ENCODE measurements at places on chromosomes 3 and 15. TPM values are rescaled to one million over a fixed set of nuclear protein-coding genes. Genes with fewer than 3 reads are reported as not detected.

DNA sequence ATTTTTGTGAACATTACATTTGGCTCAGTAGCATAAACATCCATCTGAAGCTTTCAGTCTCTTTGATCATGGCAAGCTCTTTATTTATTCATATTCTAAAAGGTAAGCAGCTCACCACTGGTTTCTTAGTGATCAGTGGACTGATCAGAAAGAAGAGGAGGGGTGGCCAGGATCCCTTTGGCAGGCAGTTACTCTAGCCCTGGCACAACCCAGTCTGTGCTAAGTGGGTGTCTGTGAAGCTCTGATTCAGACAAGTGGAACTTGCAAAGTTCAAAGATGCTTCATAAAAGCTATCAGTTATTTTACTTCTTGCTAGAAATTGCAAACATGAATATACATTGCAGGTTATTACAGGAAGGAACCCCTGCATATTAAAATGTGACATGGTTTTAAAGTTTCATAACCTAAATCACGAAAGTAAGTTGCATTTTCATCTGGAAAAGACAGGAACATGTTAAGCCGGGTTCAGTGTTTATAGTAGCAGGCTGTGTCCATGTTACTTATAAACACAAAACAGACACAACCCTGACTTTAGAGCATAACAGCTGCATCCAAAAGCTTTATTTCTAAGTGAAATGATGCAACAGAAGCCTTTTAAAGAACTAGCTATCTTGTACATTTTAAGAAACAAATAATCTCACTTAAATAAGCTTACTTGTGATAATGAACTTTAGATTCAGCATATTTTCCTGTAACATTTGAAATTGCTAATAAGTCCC is 785.3 kb downstream of the MCTP2 start:
- no peak for DNase-seq
- H3K4me3 ChIP-seq = no peak overlapping the region
- H3K4me1 ChIP-seq = no peaks in the 10 kb centered on the region
- H3K27me3 ChIP-seq = no peaks in the 10 kb centered on the region
- H3K36me3 ChIP-seq = no peaks in the 10 kb centered on the region

DNA sequence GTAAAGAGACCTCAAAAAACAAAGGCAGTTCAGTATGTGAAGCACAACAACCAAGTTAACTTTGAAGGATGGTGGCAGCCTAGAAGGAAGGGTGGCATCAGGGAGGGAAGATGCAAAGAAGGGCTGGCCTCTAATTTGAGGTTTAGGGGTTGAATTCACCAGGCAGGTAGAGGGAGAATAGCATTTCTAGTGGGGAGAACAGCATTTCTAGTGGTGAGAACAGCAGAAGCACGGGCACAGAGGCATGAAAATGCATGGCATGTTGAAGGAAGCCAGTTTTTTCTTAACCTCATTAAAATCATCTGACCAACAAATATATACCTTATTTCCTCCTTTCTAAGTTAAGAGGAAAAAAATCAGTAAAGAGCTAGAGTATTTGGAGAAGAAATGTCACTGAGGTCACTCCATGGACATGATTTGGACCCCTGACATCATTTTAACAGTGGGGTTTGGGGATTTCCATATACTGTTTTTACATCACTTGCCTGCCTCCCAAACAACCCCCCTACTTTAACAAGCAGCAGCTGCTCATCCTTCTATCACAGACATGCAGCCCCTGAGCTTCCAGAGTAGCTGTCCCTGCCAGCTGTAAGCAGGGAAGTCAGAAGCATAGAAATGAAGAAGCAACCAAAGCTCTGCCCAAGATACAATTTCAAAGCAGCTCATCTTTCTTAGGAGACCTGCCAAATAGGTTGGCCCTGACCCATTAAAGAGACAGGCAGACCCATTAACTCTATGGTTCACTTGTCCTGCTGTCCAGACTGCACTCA is 2.4 kb upstream of the POPDC2 start:
- H3K4me1 ChIP-seq = no peaks in the 10 kb centered on the region
- peaks cover 18% of the 10 kb centered on the region for H3K36me3 ChIP-seq
- no peak overlapping the region for H3K27ac ChIP-seq
- DNase-seq = no peak
- no peak overlapping the region for H3K4me3 ChIP-seq

The ADGRG7 gene
- 0.42 TPM for total RNA-seq

The FEZF2 gene
- total RNA-seq = not detected

DNA sequence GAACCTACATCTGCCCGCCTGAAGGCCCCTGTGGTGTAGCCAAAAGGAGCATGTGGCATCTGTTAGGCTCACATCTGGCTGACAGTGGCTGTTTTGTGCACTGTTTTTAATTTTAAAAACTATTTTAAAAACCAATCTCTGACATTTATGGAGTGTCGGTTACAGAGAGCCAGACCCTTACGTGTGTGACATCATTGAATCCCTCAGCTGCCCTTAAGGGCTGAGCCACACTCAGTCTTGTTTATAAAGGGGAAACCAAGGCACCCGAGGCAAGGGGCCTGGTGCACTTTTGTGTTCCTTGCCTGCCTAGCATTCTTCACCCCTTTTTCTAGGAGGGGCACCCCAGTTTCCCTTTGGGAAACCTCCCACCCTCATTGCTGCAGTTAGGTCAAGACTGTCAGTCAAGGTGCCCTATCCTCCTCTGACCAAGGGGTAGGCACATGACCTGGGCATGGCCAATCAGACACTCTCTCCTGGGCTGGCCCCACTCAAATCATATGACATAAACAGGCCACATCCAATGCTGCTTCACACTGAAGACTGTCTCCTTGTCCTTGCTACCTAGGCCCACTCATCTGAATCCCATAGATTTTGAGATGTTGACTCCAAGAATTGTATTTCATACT is 105.3 kb downstream of the LSM3 start:
- H3K4me1 ChIP-seq = no peaks in the 10 kb centered on the region
- DNase-seq = no peak
- no peak overlapping the region for H3K4me3 ChIP-seq
- no peaks in the 10 kb centered on the region for H3K36me3 ChIP-seq

- H3K4me1 ChIP-seq = no peaks in the 10 kb centered on the region
- H3K27ac ChIP-seq = no peak overlapping the region
- DNase-seq = no peak
- no peaks in the 10 kb centered on the region for H3K27me3 ChIP-seq
- H3K36me3 ChIP-seq = peaks cover 33% of the 10 kb centered on the region
- no peak overlapping the region for H3K4me3 ChIP-seq
Observed at GRCh38 chr15:82730022-82730530, 20.4 kb upstream of the AP3B2 start.

The TAGLN3 gene
- not detected for total RNA-seq

The KNL1 gene
- under 0.01 TPM for total RNA-seq
